Osteoblast (primary cell): ENCODE measurements at places on chromosomes 4 and X. TPM values are rescaled to one million over a fixed set of nuclear protein-coding genes. Genes with fewer than 3 reads are reported as not detected.

DNA sequence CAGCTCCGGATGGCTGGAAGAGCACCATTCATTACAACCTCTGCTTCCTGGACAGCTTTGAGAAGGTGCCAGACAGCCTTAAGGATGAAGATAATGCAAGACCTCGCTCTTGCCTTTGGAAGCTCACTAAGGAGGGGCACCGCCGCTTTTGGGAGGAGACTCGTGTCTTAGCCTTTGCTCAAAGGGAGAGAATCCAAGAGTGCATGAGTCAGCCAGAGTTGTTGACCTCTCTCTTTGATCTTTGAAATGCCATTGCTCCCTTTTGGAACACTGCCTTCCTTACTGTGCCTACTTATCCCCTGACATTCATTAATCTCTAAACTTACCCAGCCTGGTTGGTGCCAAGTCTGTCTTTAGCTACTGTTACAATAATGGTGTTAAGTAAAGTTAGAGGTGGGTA, 1.2 kb downstream of the FOXR2 start:
- no peak for DNase-seq
- H3K27me3 ChIP-seq: no peaks in the 10 kb centered on the region

GRCh38 chr4:168856312-168856711, 153.7 kb downstream of the CBR4 start:
- peaks cover 54% of the 10 kb centered on the region for H3K4me1 ChIP-seq
- H3K4me3 ChIP-seq: no peak overlapping the region
- peaks cover 62% of the 10 kb centered on the region for H3K36me3 ChIP-seq
- DNase-seq: no peak
- no peaks in the 10 kb centered on the region for H3K27me3 ChIP-seq

PAGE5 gene
- not detected in 2 replicates for total RNA-seq

GRCh38 chrX:1023676-1024075, 188.8 kb downstream of the CRLF2 start:
- H3K4me1 ChIP-seq: no peaks in the 10 kb centered on the region

ASB9 gene
- not detected in 2 replicates for total RNA-seq

- DNase-seq: peak; percentile 74
- H3K27me3 ChIP-seq: no peaks in the 10 kb centered on the region
- peak overlapping the region; percentile 18 for H3K27ac ChIP-seq
- H3K4me1 ChIP-seq: no peaks in the 10 kb centered on the region
- H3K4me3 ChIP-seq: peak overlapping the region; percentile 75
- H3K36me3 ChIP-seq: no peaks in the 10 kb centered on the region
Measured at GRCh38 chr4:147157860-147158701, 212.4 kb upstream of the TTC29 start.

- no peaks in the 10 kb centered on the region for H3K36me3 ChIP-seq
- no peak for DNase-seq
- H3K4me1 ChIP-seq: peaks cover 64% of the 10 kb centered on the region
Measured at GRCh38 chr4:85783483-85783882, 308.5 kb downstream of the ARHGAP24 start.

DNA sequence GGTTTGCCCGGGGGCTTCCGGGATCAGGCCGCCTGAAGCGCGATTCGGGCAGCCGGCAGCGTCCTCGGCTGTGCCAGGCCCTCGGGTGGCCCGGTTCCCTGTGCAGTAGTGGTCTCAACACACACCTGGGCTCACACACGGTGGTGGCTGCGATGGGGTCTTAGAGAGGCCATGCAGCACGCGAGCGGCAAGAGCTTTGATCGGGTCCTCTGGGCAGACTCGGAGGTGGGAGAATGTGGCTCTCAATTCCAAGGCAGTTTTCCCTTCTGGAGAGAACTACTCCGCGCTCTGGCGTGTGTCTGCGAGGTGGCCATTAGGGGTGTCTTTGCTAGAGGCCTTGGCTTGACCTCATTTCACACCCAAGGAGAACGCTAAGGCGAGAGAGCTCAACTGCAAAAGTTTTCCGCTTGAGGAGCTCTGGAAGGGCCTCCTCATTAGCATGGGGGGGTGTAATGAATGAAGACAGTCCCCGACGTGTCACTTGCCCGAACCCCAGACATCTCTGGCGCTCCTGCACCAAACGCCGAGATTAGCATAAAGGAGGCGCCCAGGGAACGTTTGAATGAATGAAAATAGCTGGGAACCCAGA, 771 bp upstream of the RBPJ start:
- H3K36me3 ChIP-seq: no peaks in the 10 kb centered on the region
- peaks cover 27% of the 10 kb centered on the region for H3K4me1 ChIP-seq
- H3K27ac ChIP-seq: peak overlapping the region; percentile 93
- DNase-seq: peak; percentile 83
- no peaks in the 10 kb centered on the region for H3K27me3 ChIP-seq
- H3K4me3 ChIP-seq: peak overlapping the region; percentile 83

- H3K36me3 ChIP-seq: no peaks in the 10 kb centered on the region
- no peak overlapping the region for H3K27ac ChIP-seq
- H3K4me3 ChIP-seq: no peak overlapping the region
- DNase-seq: peak; percentile 38
- no peaks in the 10 kb centered on the region for H3K4me1 ChIP-seq
Measured at GRCh38 chrX:124098089-124098488, 136.6 kb downstream of the STAG2 start.

GATA1 gene
- total RNA-seq: not detected in 2 replicates

GRCh38 chr4:46123913-46124755, at the start of gene GABRG1:
Gene GABRG1 (minus strand): TSS chr4:46124054. CDS start chr4:46123913, 141 bp downstream.
- H3K4me3 ChIP-seq: no peak within 1 kb of the TSS
- no peaks in the 10 kb centered on the region for H3K4me1 ChIP-seq
- H3K36me3 ChIP-seq: no peaks in the 10 kb centered on the region
- no peaks in the 10 kb centered on the region for H3K27me3 ChIP-seq

PABPC4L gene
- total RNA-seq: 1.1 and 2.7 TPM in 2 replicates

EPGN gene
- 1.1 and 1.2 TPM in 2 replicates for total RNA-seq

DNA sequence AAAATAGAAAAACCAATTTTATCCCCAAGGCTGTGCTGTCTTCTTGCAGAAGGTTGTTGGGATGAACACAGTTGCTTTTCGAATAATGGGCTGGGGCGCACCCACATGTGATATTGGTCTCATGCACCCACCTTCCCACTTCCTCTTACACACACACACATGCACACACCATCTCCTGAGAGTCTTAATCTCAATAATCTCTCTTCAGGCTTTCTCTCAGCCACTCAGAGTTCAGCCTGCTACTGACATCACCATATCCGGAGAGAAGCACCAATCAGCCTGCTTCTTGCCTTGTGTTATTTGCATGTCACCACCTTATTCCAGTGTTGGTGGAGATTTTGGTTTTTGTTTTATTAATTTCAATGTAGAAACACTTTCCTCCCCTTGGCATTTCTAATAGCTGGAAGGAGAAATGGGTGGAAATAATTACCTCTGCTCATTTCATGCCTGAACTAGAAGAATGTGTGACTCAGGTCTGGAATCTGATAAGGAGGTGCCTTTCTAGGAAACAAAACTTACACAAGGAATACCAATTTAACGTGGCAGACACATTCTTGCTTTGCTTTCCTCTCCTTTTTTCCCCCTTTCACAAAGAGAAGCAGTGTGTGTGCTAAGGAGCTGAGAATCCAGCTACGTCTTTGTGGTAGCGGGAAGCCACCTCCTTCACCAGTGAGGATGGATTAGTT, 400.2 kb downstream of the MID1IP1 start:
- H3K27me3 ChIP-seq: peaks cover 48% of the 10 kb centered on the region
- no peak for DNase-seq
- no peak overlapping the region for H3K4me3 ChIP-seq
- peaks cover 4% of the 10 kb centered on the region for H3K4me1 ChIP-seq
- no peaks in the 10 kb centered on the region for H3K36me3 ChIP-seq

GAGE12H gene
- not detected in 2 replicates for total RNA-seq

DNA sequence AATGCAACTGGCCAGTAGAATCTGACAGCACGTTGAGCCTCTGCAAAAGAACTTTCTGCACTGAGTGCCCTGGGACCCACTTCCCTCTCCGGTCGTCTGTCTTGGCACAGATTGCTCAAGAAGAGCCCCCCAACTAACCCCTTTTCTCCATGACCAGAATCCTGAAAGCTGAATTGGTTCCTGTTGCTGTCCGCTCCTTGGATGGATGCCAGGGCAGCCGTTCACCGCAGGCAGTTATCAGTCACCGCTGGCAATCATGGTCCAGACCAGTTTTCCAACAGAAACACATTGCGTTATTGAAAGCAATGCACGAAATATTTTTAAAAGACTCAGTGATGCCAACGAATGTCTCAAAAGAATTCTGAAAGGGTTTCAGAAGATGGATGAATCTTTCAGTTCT, 733.7 kb upstream of the FRG1 start:
- no peaks in the 10 kb centered on the region for H3K27me3 ChIP-seq
- H3K36me3 ChIP-seq: no peaks in the 10 kb centered on the region
- H3K27ac ChIP-seq: no peak overlapping the region
- H3K4me1 ChIP-seq: peaks cover 7% of the 10 kb centered on the region
- no peak for DNase-seq
- no peak overlapping the region for H3K4me3 ChIP-seq

DNA sequence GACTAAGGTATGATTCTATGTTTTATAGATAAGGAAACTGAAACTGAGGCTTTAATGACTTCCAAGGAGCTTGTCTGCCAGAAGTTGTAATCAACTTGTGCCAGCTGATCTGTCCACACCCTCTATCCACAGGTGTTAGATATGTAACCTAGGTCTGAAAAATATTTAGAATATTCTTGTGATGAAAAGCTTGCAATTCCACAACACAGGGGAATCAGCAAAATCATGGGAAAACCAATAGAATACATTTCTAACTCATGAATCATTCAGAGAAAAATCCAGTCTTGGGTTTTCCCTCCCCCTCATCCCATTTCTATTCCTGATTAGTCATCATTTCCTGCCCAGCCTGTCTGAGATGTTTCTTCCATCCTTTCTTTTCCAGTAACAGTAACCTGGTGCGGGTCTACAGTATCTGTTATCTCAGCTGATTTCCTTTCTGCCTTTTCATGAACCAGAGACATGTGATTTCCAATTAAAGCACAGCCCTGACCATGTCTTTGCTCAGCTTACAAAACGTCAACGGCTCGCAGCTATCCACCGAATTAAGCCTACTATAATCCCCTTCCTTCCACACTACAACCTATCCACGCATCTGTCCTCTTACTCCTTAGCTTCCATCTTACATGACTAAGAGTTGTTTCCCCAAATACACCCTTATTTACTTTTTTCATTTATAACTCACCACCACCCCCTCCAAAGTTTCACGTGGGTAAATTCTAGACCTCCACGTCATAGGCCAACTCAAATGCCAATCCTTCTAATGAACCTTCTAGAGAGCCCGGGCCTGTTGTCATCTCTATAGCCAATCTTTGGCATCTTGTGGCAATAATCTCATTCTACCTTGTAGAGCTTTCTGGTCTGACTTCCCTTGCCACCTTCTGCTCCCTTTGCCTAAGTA, 961 bp upstream of the NOCT start:
- H3K27ac ChIP-seq: peak overlapping the region; percentile 100
- H3K4me3 ChIP-seq: peak overlapping the region; percentile 90
- peak; percentile 97 for DNase-seq
- H3K36me3 ChIP-seq: no peaks in the 10 kb centered on the region
- no peaks in the 10 kb centered on the region for H3K27me3 ChIP-seq
- H3K4me1 ChIP-seq: peaks cover 36% of the 10 kb centered on the region

- H3K27ac ChIP-seq: peak overlapping the region; percentile 69
- no peak overlapping the region for H3K4me3 ChIP-seq
- peaks cover 11% of the 10 kb centered on the region for H3K36me3 ChIP-seq
- DNase-seq: no peak
- H3K27me3 ChIP-seq: no peaks in the 10 kb centered on the region
Measured at GRCh38 chr4:186685767-186686183, 37.9 kb downstream of the FAT1 start.

DNA sequence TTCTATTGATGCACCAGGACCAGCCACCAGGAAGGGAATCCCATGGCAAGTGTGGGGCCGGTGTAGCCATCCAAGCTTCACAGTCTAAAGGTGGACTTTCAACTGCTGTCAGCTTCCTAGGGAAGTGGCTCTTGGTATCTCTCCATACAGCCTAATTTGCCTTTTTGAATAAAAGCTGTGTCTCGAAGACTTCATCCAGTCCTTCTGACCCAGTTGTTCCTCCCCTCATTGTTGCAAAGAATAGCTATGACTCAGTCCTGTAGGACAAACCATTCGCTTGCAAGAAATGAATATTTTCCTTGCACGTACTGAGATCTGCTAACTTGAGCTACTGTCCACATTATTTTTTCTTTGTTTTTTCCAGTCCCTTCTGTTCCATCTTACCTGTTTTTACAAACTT, 145.1 kb upstream of the CTSO start:
- H3K27ac ChIP-seq: no peak overlapping the region
- no peaks in the 10 kb centered on the region for H3K36me3 ChIP-seq
- H3K4me3 ChIP-seq: no peak overlapping the region

DNA sequence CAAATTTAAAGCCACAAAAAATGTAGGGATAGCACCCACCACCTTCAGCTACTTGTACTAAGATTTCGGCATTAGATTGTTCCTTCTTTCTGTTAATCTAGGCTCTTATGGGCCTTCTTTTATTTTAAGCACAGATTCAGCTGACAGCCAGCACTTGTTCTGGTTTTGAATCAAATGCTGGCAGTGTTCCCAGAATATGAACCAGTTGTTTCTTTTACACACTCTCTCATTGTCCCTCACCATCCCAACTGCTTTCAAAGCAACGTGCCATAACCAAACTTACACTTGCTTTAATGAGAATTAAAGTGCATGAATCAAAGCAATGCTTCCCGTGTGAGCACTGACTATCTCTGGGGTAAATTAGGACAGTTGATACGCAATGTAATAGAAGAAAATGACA, 744.5 kb upstream of the FAM241A start:
- no peak for DNase-seq
- no peaks in the 10 kb centered on the region for H3K27me3 ChIP-seq
- peaks cover 19% of the 10 kb centered on the region for H3K4me1 ChIP-seq
- H3K27ac ChIP-seq: no peak overlapping the region
- H3K36me3 ChIP-seq: no peaks in the 10 kb centered on the region

DNA sequence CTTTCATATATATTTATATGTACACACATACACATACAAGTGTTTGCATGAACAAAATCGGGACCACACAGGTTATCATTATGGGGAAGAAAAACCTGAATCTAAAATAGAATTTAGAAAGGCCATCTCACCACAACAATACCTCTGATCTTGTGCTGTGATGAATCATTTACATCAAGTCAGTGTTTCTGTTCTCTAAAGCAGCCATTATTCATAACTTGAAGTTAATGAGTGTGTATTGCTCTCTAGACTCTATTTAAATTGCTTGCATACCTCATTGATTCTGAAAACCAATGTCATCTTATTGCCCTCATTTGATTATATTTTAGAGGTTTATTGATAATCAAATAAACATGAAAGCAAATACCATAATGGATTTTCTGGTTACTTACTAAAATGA, 71.6 kb downstream of the FAM114A1 start:
- no peak for DNase-seq
- no peak overlapping the region for H3K27ac ChIP-seq
- no peak overlapping the region for H3K4me3 ChIP-seq
- peaks cover 13% of the 10 kb centered on the region for H3K4me1 ChIP-seq
- no peaks in the 10 kb centered on the region for H3K27me3 ChIP-seq
- peaks cover 88% of the 10 kb centered on the region for H3K36me3 ChIP-seq

- no peaks in the 10 kb centered on the region for H3K36me3 ChIP-seq
- H3K27me3 ChIP-seq: no peaks in the 10 kb centered on the region
- DNase-seq: no peak
- no peak overlapping the region for H3K27ac ChIP-seq
- no peak overlapping the region for H3K4me3 ChIP-seq
- H3K4me1 ChIP-seq: no peaks in the 10 kb centered on the region
Measured at GRCh38 chr4:160450876-160451275, 1348.0 kb downstream of the RAPGEF2 start.

GRCh38 chr4:27368781-27369180, 508.1 kb downstream of the STIM2 start:
- no peak for DNase-seq
- H3K27me3 ChIP-seq: no peaks in the 10 kb centered on the region
- no peaks in the 10 kb centered on the region for H3K36me3 ChIP-seq
- H3K27ac ChIP-seq: no peak overlapping the region
- no peaks in the 10 kb centered on the region for H3K4me1 ChIP-seq
- no peak overlapping the region for H3K4me3 ChIP-seq
